Activated CD4-positive, alpha-beta T cell treated with anti-CD3 and anti-CD28 coated beads, Interleukin-2, Interleukin-4, amounts not matched to agents 100 ng/mL and 50 ng/mL, durations not matched to agents 16 hours and 8 hours (primary cell): ENCODE measurements at places on chromosomes 3 and 15.

GRCh38 chr15:80582816-80583423 lies 112.2 kb upstream of the ABHD17C start:
- no peak for DNase-seq

GRCh38 chr3:61903931-61904657 lies 342.7 kb downstream of the PTPRG start:
- no peak for DNase-seq

GRCh38 chr3:122023335-122023910 lies 1.4 kb upstream of the ILDR1 start:
- no peak for DNase-seq

GRCh38 chr3:6516143-6516542 lies 344.8 kb upstream of the GRM7 start:
- no peak for DNase-seq

- peak; percentile 55 for DNase-seq
Measured at GRCh38 chr3:9808345-9809037, 1.6 kb upstream of the TTLL3 start.

DNA sequence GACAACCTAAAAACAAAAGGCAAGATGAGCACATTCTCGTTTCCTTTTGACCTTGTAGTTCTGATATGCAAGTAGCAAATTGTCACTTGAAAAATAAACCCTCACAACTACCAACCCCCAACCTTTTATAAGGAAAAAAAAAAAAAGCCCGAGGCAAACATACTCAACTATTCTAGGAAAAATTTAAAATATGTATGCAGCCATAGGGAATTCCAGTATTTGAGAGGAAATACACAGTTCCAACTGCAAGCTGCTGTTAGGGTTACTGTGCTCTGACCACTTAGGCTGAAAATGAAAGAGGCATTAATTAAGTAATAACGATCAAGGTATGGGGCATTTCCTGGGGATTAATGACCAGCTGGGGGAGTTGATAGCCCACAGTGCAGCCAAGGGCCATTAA lies 281.9 kb upstream of the DPH6 start:
- DNase-seq = no peak

DNA sequence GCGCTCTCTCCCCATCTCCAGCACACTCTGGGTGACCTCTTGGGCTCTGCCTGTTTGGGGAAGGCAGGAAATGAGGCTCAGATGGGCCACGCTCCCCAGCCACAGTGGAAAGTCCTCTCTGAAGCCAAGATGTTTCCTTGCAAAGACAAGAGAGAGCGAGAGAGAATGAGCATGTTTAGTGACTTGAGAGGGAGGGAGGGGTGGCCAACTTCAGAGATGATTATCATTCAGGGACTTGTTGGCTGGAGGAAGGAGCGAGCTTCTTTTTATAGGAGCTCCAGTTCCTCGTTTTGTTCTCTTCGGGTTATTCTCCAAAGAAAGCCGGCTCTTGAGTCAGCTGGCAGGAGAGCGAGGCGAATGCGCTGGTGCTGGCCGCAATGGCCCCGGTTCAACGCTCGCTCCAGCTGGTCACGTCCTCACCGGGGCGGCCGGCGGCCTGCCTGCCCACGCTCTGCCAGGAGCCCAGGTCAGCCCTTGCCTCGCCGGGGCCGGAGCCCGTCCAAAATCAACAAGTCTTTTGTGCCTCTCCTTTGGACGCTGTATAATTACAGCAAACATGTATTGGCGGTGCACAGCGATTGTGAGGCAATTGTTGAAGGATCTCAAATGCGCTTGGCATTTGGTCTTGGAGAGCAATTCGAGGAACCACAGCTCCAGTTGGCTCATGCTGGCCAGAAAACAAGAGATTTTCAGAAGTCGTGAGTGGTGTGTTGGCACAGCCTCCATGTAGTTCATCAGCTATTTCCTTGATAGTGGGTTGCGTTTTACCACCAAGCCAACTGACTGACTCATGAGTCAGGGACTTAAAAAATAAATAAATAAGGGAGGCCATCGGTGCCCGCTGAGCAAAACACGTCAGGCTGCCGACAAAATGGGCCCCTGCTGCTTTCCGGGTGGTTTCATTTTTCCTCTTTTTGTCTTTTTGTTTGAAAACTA lies 288.6 kb downstream of the UACA start:
- DNase-seq = no peak

GRCh38 chr3:153180860-153181372 lies 18.9 kb downstream of the RAP2B start:
- DNase-seq = no peak

DNA sequence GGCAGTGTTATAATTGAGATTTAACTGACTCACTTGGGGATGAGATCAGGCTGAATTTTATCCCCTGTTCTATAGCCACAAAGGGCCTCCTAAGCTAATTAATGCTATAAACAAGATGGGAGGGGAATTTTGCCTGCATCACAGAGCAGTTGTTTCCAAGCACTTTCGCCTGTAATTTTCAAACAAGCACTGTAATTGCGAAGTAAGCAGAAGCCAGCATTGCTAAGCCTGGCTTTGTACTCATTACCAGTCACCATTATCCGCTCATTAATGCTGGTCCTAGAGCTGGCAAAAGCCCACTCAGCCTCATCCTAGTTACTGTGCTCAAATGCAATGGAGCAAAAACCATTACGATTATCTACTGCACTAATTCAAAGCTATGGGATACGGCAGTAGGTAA lies 356.6 kb upstream of the UBE2E2 start:
- no peak for DNase-seq

- no peak for DNase-seq
Measured at GRCh38 chr3:100760377-100760776, 51.1 kb downstream of the TFG start.

DNA sequence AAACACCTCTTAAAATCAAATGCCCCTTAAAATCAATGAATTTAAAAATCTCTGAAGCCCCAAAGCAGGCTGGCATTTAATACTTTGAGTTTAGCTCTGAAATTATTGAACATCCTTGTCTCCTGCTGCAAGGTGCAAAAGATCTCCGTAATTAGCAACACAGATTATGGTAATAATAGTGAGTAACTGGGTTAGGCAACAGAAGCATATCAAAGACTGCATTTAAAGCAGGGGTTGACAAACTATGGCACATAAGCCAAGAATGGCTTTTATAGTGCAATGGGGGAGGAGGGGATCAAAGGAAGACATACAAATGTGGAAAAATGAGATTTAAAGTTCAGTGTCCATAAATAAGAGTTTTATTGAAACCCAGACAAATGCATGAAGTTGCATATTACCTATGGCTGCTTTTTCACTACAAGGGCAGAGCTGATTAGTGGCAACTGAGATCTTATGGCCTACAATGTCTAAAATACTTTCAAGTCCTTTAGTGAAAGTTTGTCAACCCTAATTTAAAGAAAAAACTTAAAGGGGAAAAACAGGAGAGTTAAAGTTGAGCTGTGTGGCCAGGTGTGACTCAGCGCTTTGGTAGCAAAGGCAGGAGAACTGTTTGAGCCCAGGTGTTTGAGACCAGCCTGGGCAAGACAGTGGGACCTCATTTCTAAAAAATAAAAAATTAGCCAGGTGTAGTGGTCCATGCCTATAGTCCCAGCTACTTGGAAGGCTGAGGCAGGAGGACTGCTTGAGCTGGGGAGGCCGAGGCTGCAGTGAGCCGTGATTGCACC lies 157.6 kb downstream of the TBL1XR1 start:
- DNase-seq = no peak

DNA sequence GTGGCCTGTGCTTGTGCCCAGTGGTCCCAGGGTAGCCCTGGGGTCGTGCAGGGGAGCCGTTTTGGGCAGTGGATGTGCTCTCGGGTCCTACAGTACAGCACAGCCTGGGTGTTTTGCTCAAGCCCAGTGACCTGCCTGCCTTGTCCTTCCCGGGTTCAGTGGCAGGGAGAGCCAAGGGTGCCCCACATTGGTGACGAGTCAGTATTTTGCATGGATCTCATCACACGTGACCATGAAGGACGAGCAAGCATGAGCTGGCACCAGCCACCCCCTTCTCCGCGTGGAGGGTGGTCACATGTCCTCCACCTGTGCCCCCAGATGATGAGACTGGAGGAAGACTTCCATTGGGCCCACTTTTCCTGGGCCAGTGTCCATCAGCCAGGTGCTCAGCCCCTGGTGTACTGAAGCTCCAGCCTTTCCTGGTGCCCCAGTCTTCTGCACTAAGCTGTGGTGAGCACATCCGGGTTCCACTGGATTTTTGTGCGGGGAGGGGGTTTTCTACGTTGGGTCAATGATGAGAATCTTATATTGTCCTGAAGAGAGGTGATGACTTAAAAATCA lies 197.5 kb downstream of the UBE3A start:
- DNase-seq = no peak

GRCh38 chr3:131526801-131527347 lies 24.1 kb upstream of the MRPL3 start:
- DNase-seq = peak; percentile 22

GRCh38 chr15:100043068-100043641 lies 298.6 kb downstream of the ADAMTS17 start:
- DNase-seq = no peak

GRCh38 chr15:91867581-91868026 lies 14.1 kb downstream of the SLCO3A1 start:
- no peak for DNase-seq

- peak; percentile 1 for DNase-seq
Measured at GRCh38 chr3:73484656-73485248, 140.0 kb downstream of the PDZRN3 start.
